ENCODE measurements at places on chromosomes 5 and 9.
A peak's percentile ranks its signal among the peaks of the same experiment; 100 is the strongest.

DNA sequence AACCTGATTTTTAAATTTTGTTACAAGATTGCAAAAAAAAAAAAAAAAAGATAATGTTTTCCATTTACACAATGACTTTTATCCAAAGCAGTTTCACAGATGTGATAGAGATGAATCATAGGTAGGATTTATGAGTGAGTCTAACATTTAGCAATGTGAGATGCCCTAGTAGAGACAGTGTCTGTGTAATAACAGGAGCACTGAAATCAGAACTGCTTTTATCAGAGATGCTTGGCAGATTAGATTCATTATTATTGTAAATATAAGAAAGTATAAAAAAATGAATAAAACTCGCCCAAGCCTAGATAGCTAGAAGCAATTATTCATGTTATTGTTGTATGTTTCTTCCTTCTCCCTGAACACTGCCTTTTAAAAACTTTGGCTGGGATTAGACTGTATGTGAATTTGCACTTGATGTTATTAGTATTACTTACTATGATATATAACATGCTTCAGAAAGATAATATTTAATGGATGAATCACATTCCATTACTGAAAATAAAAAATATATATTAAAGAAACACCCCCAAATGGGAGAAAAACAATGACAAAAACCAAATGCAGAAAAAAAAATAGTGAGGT lies 567.3 kb upstream of the KLF4 start:
- no peak for DNase-seq

GRCh38 chr9:15572200-15572770 lies 19.4 kb downstream of the CCDC171 start:
- DNase-seq = no peak

GRCh38 chr5:146337264-146337904 lies 1.3 kb upstream of the POU4F3 start:
- DNase-seq = no peak

GRCh38 chr9:116693233-116693731 lies 6.2 kb downstream of the TRIM32 start:
- DNase-seq = no peak

DNA sequence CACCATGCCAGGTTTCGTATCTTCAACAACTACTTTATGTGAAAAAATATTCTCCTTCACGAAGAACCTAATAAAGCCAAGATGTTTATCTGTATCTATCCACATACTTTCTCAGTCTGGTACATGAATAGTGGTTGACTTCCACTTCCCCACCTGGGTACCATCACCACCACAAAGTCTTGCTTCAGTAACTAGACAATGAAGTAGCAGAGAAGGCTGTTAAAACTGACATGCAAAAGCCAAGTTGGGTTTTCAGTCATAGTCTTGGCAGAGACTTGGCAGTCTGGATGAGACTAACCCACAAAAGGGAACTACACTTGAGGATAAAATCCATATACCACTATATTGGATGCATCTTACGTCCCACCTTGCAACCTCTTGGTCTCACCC lies 5.0 kb downstream of the P4HA2 start:
- DNase-seq = no peak

GRCh38 chr9:30482499-30482898 lies 1901.9 kb upstream of the ACO1 start:
- DNase-seq = no peak

GRCh38 chr5:177232761-177233160 lies 70.8 kb downstream of the RAB24 start:
- DNase-seq = no peak

DNA sequence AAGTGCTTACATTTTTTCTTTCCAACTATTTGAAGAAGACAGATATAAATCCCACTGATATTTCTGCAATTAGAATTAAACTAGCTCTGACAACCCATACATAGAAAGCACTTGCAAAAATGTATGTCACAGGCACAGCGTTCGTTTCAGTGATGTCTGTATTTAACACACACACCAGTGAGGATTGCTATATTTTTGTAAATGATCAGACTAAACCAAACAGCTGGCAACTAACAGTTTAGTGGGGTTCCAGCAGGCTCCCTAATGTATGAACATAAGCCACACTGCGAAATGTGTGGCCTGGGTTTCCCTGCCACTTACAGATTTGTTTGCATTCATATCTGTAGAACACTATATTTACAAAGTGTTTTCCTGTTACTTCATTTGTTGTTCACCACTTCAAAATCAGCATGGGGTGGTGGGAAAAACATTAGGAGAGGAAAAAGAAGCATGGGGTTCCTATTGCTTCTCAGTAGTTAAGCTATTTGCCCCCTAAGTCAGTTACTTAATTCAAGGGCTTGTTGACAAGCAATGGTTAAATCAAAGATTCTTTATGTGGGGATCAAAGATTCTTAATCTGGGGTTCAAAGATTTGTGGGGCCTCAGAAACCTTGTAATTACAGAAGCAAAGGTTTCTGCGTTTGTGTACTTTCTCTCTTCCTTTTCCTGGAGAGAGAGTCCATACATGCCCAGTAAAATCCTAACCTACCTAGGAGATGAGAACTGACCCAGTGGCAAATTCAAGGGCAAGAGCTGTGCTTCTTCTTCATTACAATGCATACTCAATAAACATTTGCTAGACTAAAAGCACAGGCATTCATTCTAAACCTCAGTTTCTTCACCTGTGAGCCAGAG lies 27.1 kb downstream of the ZNF608 start:
- DNase-seq = no peak

DNA sequence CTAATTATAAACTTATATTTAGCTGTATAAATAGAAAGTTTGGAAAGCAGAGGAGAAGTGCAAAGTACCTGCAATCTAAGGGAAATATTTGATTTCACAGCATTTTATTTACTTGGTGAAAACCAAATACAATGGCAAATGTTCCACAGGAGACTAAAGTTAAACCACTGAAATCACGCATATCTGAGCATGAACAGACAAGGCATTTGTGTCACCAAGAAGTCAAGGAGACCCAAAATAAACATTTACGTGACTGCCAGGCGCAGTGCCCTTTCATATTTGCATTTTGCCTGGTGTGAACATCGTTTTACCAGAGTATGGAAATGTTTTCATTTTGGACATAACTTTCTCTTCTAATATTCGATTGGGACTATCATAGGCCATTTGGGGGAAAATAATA lies 20.6 kb downstream of the UGCG start:
- DNase-seq = no peak

DNA sequence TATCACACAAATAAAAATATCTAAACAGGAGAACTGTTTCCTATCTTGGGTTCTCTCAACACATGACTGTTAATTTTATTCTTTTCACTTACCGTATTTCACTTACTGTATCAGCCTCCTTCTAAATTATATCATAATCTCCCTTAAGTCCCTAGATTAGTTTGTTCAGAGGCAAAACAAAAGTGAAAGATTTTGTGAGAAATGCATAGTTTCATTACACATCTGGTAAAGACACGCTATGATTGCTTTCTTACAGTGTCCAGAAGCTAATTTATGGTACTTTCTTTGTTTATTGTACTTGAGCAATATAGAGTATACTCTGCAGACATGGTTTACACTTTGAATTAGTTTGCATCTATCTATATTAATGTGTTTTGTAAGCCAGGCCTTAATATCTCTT lies 159.7 kb upstream of the TLX3 start:
- no peak for DNase-seq

DNA sequence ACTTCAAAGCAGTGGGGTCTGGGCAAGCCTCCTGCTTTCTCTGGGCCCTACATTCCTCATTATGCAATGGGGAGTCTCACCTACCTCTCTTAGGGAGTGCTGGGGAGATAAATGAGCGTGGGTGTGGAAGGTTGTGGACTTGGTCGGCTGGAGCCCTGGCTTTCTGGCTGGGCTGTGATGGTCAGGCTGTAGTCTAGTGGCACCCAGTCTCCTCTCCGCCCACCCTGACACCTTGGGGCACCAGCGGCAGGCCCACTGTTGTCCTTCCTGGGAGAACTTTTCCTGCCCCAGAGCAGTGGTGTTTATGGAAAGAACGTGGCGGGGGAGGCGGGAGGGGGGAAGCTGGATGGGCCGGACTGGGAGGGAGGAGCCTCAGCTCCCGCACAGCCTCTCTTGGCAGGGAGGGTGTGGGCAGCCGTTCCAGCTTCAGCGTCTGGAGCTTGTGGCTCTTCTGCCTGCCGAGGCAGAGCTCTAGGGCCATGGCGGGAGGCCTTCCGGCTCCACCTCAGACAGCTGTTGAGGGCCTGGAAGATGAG lies 4.1 kb downstream of the PTGS1 start:
- DNase-seq = no peak

- DNase-seq = no peak
These were observed 45.6 kb downstream of the VCAN start for GRCh38 chr5:83517072-83517687.

GRCh38 chr9:95606489-95607350 lies 89.9 kb upstream of the PTCH1 start:
- peak; percentile 12 for DNase-seq

DNA sequence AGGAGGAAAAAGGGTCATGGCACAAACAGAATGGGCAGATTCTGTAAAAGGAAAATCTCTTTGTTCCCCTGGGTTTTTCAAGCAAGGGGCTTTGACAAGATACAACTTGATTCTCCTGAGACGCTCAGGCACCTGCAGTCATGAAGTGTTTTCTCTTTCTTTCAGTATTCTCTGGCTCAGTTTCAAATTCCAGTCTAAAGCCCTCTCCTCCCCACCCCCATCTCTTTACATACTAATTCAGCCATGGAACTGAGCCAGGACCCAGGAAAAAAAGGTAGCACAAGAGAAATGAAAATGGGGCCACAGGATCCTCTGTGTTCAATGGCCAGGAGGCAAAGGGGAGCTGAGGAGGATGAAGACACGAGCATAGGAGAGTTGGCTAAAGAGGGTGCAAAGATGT lies 408.4 kb downstream of the SPOCK1 start:
- DNase-seq = no peak

DNA sequence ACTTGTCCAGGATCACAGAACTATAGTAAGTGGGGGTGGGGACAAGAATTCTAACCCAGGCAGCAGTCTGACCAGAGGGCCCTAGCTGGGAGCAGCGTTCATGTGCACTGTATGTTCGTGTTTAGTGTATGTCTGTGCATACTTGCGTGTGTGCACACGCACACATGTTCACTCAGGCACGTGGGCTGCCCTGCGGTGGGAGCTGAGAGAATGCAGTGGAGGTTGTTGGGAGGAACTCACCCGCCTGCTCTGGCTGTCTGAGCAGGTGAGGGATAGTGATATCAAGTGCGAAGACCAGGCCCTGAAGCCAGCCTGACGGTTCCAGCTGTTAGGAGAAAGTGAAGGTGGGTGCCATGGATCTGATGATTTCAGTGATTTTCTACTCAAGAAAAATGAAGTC lies 942 bp downstream of the DCANP1 start:
- no peak for DNase-seq

DNA sequence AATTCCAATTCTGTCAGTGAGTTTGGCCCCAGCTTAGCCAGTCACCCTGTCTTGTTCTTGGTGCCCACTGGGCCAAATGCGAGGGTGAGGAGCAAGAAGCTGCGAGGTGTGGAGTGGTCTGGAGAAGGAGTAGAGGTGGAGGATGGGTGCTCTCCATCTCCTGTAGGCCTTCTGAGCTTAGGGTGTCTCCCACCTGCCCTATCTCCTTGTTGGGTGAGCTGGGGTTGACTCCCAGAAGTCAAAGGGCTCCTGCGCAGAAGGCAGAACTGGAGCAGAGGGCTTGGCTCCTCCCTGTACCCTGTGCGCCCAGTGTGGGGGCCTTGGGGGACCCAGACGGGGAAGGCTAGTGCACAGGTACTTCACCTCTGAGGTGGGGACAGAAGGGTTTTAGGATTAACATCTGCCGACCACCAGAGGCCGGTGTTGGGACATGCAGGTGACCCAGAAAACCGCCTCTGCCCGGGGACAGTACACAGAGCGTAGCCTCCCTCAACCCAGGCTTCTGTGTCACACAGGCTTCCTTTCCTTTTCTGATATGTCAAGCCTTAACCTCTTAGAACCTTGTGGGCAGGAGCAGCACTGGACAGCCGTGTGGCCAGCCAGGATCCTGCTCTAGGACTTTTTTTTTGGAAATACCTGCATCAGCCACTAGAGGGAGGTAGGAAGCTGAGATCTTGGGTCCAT lies 16.9 kb downstream of the IL5 start:
- peak; percentile 69 for DNase-seq

GRCh38 chr5:105685884-105686283 lies 1984.9 kb downstream of the EFNA5 start:
- no peak for DNase-seq

DNA sequence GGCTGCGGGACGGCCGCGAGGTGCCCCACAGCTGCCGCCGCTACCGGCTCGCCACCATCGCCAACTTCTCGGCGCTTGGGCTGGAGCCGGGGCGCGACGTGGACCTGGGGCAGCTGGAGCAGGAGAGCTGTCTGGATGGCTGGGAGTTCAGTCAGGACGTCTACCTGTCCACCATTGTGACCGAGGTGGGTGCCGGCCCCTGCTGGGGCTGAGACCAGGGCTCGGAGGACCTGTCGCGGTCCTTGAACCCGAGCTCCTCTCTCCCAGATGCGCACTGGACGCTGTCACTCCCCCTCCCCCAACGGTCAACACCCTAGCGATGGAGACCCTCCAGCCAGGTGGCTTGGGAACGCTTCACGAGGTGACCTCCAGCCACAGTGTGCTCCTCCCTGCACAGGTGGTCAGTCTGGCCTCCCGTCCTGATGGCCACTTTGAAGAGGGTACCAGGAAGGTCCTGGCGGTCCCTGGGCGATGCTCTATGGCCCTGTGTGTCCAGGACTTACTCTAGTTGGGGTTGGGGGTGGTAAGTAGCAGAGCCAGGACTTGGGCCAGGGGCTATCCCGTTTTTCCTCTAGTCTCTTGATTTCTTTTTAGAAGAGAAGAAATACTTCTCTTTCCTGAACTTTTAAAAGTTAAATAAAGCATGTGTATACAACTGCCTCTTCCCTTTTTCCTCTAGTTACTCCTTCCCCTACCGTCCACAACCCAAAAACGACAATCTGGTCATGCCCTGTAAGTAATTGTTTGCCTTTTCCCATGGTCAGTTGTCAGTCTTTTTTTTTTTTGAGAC lies 866 bp downstream of the SLC22A5 start:
- no peak for DNase-seq

DNA sequence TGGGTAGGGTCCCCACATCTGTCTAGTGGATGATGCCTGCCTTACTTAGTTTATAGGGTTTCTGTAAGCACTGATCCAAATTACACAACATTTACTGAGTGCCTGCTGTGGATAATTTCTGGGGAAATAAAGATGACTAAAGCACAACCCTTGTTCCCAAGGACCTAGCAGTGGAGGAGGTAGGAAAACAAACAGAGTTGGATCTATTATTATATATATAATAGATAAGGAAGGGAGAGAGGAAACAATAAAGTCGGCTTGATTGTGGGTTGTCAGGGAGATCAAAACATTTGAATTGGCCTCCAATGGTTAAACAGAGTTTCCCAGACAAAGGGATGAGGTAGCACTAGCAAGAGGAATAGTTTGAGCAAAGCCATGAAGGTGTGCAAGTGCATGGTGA lies 14.0 kb downstream of the IL33 start:
- no peak for DNase-seq

GRCh38 chr5:72908664-72909063 lies 47.2 kb upstream of the FCHO2 start:
- DNase-seq = no peak
